HEK293T (cell line): ENCODE measurements at places on chromosomes 3 and 15.

DNA sequence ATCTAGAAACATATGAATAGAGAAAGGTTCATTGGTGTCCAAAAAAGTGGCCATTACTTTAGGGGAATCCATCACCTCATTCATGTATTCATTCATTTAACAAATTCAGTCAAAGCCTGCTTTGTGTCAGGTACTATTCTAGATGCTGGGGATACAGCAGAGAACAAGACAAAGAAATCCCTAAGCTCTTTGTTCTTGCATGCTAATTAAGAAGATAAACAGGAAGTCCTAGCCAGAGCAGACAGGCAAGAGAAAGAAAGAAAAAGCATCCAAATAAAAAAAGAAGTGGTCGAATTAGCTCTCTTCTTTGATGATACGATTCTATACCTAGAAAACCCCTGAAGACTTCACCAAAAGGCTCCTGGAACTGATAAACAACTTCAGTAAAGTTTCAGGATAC, 12.4 kb upstream of the ZMAT3 start:
- DNase-seq: no peak

DNA sequence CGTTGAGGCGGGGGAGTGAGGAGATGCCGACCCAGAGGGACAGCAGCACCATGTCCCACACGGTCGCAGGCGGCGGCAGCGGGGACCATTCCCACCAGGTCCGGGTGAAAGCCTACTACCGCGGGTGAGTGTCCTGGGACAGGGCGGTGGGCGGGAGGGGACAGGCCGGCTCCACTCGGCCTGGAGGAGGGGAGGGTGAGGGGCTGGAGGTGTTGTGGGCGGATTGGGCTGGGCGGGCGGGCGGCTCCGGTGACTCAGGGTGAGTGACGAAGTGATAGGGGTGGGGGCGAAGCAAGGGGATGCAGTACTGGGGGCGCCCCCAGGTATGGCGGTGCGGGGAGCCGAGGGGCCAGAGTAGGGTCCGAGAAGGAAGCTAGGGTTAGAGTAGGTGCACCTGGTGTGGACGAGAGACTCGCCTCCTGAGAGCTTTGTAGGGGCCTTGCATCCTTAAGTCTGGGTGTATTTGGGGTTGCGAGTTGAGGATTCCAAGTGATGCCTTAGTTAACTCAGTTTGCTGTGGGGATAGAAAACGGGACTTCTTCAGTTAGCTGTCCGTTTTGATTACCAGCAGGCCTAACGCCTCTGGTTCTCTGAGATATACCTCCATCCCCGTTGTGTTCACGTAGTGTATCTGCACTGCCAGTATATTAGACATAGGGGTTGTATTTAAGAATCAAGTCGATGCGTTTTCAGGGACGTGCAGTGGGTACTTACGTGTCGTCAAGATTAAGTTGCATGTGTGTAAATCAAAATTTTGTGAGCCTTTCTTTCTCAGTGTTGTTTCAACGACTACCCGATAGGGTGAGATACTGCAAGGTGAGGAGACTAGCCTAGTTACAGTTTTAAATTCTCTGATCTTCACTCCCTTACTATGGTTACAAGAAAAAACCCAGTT, 670 bp downstream of the PRKCI start:
- peak; percentile 34 for DNase-seq

DNA sequence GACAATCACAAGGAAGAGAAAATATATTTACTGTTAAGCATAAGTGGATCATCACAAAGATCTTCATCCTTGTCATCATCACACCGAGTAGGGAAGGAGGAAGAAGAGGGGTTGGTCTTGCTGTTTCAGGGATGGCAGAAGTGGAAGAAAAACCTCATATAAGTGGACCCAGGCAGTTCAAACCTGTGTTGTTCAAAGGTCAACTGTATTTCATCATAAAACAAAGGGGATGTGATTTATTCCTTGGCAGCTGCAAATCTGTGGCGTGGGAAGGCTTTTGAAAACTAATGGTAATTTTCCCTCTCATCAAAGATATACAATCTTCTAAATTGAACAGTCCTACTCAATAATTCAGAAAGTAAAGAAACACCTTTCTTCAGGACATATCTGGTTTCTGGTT, 129.9 kb upstream of the ABI3BP start:
- DNase-seq: no peak

- DNase-seq: no peak
Measured at GRCh38 chr3:152122851-152123250, 145.9 kb upstream of the MBNL1 start.

GRCh38 chr15:55800216-55800615, 57.3 kb upstream of the PRTG start:
- DNase-seq: no peak

GRCh38 chr3:50139308-50139707, 15.8 kb upstream of the SEMA3F start:
- no peak for DNase-seq

DNA sequence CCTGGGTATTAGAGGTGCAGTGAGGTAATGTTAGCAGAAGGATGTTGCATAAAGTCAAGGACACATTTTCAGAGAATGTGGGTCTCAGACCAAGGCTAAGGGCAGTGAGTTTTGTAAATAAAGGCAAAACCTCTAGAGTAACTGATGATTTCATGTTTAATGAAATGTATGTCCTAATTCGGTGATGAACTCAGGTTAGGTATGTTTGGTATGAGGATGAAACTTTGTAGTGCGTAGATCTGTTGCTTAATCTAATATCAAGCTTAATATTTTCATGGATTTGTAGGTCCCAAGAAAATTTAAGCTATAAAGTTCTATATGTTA, 3.6 kb downstream of the USP50 start:
- DNase-seq: no peak

GRCh38 chr3:67077656-67078055, 79.5 kb downstream of the KBTBD8 start:
- no peak for DNase-seq

- DNase-seq: no peak
Measured at GRCh38 chr3:105458518-105459215, 92.0 kb downstream of the ALCAM start.

DNA sequence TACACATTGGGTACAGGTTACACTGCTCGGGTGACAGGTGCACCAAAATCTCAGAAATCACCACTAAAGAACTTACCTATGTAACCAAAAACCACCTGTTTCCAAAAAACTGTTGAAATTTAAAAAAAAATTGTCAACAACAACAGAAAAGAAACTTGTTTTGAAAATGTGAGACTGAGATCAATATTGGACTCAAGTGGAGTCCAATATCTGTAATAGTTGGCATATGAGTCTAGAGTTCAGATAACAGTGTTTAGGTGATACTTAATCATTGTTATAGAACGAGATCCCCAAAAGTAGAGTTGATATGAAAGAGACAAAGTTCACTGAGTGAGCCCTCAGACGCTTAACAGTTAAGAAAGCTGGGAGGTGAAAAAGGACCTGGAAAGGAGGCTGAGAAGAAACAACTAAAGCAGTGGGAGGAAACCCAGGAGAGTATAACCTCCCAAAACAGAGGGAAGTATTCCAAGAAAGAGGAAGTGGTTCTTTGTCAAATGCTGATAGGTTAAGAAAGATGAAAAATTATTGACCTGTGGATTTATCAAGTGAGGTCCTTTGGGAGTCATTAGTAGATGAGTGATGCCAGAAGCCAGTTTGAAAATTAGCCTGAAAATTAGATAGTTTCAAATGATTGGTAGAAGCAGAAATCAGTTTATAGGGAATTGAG, 388.6 kb upstream of the DPH6 start:
- DNase-seq: no peak

DNA sequence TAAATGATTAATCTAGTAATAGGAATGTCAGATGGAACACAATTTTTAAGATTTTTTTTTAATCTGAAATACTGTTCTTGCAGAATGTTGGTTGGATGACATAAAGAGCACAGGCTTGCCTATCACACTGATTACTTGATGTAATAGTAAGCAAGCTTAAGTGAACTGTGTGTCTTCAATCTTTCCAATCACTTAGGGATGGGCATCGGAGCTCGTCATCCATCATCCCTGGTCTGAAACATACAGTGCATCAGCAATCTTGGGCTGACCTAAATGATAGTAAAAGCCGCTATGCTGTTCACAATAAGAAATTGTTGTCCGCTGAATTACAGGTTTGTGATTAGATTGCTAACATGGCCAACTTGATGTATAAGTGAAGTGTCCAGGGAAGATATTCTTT, 195.8 kb downstream of the WDR72 start:
- DNase-seq: no peak

- no peak for DNase-seq
Measured at GRCh38 chr15:52308446-52309153, 13.0 kb upstream of the MYO5C start.

- DNase-seq: no peak
Measured at GRCh38 chr3:190261740-190262139, 60.5 kb downstream of the CLDN1 start.

GRCh38 chr3:74004386-74004785, 379.6 kb upstream of the PDZRN3 start:
- no peak for DNase-seq

- DNase-seq: peak; percentile 85
Measured at GRCh38 chr3:10758304-10759037, 57.6 kb upstream of the SLC6A11 start.

DNA sequence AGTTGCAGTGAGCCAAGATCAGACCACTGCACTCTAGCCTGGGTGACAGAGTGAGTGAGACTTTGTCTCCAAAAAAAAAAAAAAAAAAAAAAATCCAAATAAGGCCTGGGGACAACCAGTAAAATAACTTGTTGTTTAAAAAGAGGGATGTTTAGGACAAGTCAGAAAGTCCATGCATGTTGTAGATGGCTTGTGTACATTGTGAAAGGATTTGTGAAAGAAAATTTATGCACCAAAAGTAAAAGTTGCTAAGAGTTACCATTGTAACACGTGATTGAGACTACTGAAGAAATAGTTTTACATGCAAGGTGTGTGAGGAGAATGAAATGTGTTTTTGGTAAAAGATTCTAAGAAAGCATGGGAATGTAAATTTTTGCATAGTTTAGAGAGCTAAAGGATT, 35.7 kb upstream of the SEC61A1 start:
- no peak for DNase-seq

GRCh38 chr3:180409170-180409569, 192.8 kb upstream of the TTC14 start:
- no peak for DNase-seq

GRCh38 chr15:63244399-63244798, 33.0 kb upstream of the APH1B start:
- DNase-seq: no peak

DNA sequence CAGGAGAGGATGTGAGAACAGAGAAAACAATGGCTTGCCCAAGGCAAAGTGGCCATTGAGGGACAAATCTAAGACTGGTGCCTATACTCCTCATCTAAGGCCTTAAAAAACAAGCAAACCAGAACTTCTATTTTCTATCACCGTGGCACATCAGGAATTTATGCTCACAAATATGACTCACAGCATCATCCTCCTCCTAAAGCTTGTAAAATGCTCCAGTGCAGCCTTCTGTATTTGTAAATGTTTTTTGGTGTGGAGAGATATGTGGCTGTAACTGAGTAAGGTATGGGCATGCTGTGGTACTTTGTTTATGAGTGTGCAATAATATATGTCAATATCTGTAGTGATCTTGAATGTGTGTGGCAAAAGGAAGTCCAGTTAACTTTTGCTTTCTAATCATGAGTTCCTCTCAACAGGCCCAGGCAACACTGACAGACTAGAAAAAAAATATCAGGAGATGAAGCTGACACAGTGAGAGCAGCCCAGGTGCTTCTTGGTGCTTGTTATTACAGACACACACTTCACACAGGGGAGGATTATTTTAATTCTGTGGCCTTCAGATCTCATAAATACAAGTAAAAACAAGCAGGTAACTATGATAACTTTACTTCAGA, 60.3 kb downstream of the CTNNB1 start:
- no peak for DNase-seq

DNA sequence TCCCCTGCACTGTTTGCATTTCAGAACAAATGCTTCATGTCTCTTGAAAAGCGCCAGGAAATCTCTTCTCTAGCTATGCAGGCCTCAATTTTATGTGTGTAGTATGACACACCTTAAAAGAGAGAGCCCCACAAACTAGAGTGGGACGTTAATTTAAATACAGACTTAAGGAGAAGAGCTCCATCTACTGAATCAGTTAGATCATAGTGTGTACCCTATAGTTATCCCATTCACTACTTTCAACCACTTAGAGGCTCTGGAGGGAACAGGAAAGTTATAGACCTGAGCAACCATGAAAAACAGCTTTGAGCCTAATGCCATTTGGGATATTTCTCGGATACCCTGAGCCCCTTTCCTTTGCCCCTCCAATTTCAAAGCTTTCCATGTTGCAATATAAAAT, 153.7 kb downstream of the TIGIT start:
- no peak for DNase-seq

DNA sequence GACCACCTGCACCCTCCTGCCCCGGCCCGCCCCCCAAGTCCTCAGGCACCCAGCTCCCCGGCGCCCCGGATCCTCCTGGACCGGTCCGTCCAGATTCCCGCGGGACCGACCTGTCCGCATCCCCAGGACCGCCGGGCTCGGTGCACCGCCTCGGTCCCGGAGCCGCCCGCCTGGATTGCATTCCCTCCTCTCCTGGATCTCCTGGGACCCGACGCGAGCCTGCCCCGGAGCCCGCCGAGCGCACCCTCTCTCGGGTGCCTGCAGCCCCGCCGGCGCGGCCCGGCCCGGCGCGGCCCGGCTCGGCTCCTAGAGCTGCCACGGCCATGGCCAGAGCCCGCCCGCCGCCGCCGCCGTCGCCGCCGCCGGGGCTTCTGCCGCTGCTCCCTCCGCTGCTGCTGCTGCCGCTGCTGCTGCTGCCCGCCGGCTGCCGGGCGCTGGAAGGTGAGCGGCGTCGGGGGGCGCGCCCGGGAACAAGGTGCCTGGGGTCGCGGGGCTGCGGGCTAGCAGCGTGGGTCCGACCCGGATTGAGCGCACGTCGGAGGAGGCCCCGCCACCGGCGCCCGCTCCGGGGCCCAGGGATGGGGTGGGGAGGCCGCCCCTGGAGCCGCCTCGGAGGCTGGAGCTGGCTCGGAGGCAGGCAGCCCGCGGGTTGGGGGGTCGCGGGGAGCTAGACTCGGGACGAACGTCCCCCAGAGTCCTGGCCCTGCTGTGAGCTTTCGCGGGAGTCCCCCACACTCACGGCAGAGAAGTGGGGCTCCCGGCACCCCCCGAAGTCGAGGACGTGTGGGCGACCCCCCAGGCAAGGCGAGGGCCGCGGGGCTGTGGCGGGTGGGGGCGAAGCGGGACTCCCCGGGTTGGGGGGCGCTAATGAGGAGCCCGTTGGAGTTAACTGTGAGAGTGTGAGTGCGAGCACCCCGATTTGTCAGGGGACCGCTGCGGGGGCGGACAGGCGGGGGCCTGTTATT, 610 bp downstream of the EPHB3 start:
- DNase-seq: no peak

- DNase-seq: peak; percentile 15
Measured at GRCh38 chr3:144760831-144761230, 789.2 kb downstream of the DIPK2A start.

GRCh38 chr15:36481156-36481555, 98.3 kb upstream of the CDIN1 start:
- DNase-seq: no peak

DNA sequence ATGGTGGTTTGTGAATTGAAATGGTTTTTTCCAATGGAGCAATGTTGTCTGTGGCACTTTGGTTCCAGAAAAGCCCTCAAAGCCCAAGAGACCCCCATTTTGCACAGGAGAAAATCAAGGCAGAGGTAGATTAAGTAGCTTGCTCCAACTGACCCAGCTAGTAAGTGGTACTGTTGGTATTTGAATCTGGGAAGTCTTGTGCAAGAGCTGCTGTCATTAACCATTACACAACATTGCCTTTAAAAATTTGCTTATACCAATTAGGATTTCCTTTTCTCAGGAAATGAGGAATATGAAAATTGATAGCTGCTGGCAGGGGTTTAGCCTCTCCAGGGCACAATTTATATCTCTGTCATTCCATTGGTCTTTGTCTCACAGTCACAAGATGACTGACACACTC, 102.4 kb upstream of the UBE3A start:
- no peak for DNase-seq
